ENCODE measurements at places on chromosomes 3 and 15.

- DNase-seq, result no peak
Measured at GRCh38 chr15:39315206-39315850, 265.6 kb upstream of the THBS1 start.

- DNase-seq, result no peak
Measured at GRCh38 chr3:135891121-135891520, 74.4 kb upstream of the PPP2R3A start.

GRCh38 chr3:156725682-156726081 is 51.3 kb downstream of the TIPARP start:
- peak; percentile 36 for DNase-seq

GRCh38 chr3:84727616-84728015 is 231.2 kb upstream of the CADM2 start:
- DNase-seq, result no peak

GRCh38 chr3:13663781-13664535 is 115.0 kb downstream of the FBLN2 start:
- DNase-seq, result no peak

GRCh38 chr15:69369631-69370030 is 44.5 kb upstream of the KIF23 start:
- DNase-seq, result no peak

- DNase-seq, result no peak
Measured at GRCh38 chr3:42739401-42740158, 33.5 kb downstream of the CCDC13 start.

DNA sequence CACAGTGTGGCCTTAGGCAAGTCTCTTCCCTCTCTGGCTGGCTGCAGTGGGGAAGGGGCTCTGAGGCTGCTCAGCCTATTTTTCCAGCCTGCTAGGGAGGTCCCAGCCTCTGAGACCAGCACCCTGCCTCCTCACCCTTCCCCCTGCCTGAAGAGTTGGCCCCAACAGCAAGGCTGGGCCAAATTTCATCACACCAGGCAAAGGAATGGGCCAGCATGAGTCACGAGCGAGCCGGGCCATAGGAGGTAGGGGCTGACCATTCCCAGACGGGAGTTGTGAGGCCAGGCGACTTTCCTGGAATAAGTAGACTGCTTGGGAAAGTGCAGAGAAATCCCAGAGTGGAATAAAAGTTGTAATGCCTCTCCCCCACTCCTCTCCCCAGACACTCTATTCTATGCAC is 5.7 kb upstream of the FBLN2 start:
- no peak for DNase-seq

DNA sequence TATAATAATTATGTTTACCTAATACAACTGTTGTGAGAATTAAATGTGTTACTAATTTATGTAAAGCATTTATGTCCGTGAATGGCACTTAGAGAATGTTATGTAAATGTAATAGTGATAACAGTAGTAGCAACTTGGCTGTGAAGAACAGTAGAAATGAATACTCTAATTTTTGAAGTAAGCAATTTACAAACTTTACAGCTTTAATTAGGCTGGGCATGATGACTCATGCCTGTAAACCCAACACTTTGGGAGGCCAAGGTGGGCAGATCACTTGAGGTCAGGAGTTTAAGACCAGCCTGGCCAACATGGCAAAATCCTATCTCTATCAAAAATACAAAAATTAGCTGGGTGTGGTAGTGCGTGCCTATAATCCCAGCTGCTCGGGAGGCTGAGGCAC is 33.9 kb upstream of the IREB2 start:
- no peak for DNase-seq

- DNase-seq, result no peak
Measured at GRCh38 chr3:164679245-164679644, 399.1 kb downstream of the SI start.

GRCh38 chr15:49383266-49383665 is 39.8 kb upstream of the FGF7 start:
- no peak for DNase-seq

GRCh38 chr3:128098234-128098633 is 25.4 kb downstream of the RUVBL1 start:
- DNase-seq, result no peak

DNA sequence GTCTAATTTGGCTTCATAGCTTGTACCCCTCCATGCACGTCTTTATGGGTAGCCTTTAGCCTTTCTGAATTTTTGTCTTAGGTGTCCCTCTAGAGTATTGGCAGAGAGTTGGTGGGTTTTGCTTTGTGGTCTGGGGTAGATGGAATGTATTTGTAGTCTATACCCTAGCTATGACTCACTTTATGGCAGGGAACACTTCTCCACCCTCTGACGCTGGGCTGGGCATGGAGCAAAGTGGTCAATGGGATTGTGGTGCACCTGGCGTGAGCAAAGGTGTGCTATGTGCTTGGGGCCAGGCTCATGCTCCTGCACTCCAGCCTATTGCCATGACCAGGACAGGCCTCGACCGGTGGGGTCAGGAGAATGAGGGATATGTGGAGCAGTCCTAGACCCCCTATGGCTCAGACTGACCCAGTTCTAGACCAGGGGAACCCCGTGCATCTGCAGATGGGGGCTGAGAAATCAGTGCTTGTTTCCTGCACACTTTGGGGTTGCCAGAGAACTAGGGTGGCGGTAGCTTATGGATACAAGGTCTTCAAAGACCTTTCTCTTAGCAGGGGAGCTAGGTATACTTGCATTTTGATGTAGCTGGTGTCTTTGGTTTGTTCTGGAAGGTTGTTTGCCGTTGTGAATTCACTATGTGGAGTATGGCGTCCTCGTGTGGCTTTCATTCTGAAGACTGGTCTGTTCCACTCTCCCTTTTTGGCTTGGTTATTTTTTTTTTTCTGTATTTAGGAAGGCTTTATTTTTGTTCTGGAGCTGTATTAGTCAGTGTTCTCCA is 49.4 kb upstream of the RPL32 start:
- no peak for DNase-seq

- DNase-seq, result no peak
Measured at GRCh38 chr3:139477710-139478640, 1.7 kb upstream of the RBP2 start.

GRCh38 chr3:175103298-175103697 is 244.2 kb downstream of the NAALADL2 start:
- no peak for DNase-seq

DNA sequence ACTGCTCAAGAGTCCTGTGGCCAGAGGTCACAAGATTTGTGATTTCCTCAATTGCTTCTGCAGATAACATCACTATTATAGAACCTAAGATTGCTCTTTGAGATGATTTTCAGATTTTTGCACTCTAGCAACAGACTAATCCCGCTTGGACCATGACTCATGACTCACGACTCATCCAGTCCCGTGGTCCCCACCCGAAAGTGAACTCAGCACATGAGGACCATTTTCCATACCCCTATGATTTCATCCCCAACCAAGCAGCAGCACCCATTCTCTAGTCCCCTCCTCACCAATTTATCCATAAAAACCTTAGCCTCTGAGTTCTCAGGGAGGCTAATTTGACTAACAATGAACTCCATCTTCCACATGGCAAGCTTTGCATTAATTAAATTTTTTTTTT is 106.3 kb upstream of the ALCAM start:
- no peak for DNase-seq

DNA sequence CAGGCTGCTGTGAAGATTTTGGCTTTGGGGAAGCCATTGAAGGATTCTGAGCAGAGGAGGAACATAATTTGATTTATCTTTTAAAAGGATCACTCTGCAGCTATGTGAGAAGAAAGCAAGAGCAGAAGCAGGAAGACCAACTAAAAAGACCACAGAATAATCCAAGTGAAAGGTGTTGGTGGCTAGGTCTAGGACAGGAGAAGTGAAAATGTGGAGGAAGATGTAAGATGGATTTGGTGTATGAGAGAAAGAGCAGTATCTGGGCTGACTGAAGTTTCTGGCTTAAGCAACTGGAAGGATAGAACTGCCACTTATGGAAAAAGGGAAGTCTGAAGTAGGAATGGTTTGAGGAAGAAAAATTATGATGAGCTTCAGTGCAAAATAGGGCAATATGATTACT is 62.0 kb downstream of the SFMBT1 start:
- DNase-seq, result peak; percentile 52

DNA sequence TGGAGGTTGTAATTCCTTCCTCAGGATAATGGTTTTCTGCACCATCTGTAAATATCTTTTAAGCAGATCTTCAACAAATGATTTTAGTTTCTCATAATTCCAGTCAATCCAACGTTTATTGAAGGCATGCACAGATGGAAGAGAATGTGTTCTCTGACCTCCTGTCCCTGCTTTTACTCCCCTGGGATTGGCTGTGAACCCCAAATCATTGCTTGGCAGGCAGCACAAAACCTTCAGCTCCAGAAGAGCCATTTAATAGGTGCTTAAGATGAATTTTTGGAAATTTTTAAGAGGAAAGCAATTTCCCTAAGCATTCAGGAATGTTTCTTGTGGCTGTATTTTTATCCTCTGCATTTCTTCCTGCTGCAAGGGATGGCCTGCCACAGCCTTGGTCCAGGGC is 25.5 kb upstream of the THSD4 start:
- DNase-seq, result no peak
